CD14-positive monocyte (primary cell): ENCODE measurements at places on chromosomes 4 and X. TPM values are rescaled to one million over a fixed set of nuclear protein-coding genes. Genes with fewer than 3 reads are reported as not detected.

- no peak for DNase-seq
Observed at GRCh38 chrX:113644426-113644825, 803.8 kb upstream of the AMOT start.

DNA sequence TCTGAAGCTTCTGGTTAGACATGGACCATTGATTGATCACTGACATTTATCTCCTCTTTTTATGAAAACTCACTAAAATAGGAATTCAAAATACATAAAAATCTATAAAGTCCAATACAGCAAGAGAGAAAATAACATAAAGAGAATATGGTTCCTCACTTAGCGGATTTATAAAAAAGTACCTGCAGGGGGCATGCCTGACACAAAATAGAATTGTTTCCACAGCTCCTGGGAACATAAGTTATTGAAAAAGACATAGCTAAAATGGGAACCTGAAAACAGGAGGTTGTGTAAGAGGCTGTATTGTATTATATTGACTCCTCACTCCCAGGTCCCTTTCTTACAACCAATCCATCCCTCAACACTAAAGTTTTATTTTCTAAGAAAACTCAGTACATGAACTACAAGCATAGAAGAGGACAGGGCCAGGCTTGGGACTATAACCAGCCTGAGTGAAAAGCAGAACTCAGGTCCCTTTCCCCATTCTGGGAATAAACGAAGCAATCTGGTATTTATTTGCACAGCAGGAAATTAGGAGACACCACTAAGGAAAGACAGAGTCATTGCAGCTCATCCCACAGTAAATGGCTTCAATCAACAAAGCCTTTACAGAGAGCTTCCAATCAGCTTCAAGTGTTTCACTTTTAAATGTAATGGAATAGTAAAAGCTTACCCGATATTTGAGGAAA, 121.1 kb upstream of the NDST4 start:
- DNase-seq, result peak; percentile 6

Gene HDX
- 2.8 TPM for polyA plus RNA-seq

DNA sequence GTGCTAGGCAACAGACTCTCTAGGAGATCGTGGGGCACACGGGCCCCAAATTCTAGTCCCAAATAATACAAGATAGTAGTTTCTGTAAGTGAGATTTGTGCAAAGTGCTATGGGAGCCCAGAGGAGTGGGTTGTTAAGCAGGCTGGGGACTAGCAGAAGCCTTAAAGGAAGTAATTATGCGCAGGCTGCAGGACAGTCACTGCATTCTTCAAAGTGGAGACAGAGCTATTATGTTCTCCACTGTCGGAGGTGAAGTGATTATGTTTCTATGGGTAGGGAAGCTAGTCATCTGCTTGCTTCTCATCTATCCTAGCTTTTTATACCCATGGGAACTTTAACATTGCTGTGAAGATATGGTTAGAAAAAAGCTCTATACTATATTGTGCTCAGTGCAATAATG, 154.2 kb downstream of the CPE start:
- DNase-seq, result no peak

GRCh38 chr4:184613405-184613804, 35.8 kb downstream of the CASP3 start:
- no peak for DNase-seq

DNA sequence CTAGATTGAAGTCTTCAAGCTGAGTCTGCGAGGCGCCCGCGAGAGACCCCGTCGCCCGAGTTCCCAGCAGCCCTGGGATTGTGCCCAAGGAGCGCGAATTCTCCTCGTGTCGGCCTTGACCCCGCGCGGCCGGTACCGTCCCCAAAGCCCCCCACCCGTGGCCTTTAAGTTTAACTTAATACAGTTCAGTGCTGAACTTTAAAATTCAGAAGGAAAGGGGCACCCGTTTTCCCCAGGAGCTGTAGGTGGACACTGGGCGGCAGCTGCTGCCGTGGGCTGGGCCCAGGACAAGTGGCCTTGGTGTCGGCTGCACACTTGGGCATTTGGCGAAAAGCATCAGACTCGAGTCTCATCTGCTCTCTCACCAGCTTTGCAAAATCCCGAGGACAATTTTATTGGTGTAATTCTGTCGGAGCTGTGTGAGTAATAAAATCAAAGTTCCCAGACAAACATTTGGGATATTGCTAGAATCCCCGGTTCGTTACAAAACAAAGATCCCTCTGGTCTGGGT, 634 bp downstream of the CWH43 start:
- no peak for DNase-seq

Gene APELA
- polyA plus RNA-seq, result not detected

Gene ZXDB
- 1.4 TPM for polyA plus RNA-seq

DNA sequence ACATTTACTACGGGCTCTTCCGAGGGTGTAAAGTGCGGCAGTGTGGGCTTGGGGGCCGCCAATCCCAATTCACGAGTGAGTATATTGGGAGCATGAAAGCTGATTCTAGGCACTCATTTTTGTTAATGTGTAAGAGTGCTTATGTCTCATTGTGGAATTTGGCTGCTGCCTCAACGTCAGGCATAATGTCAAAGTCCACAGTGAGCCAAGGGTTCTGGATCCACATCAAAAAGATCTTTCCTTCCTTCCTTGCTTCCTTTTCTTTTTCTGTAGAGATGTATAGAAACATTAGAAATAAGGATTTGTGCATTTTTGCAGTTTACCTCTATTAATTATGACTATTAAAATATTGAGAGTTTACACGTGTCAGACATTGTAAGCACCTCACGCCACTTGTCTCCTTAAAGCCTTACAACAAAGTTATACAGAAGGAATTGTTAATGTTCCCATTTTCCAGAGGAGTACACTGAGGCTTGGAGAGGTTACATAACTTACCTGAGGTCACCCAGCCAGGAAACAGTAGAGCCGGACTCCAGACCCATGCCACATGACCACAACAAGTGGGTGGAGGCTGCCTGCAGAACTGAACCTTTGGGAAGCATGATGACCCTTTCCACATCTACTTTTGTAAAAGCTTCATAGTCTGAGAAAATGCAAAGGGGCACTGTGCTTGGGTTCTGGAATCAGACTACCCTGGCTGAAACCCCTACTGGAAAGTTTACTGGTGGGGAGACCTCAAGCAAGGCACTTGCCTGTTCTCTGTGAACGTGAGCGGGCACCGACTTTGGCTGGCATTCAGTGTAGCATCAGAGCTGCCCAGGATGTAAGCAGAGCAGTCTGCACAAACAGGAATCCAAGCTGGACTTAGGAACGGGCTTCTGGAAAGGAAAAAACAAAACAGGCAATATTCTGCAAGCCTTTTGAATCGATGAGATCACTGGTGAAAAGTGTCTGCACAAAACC, 761 bp downstream of the CLRN2 start:
- no peak for DNase-seq

GRCh38 chr4:143099693-143100092, 85.0 kb upstream of the USP38 start:
- DNase-seq, result no peak

Gene SLC9B1
- polyA plus RNA-seq, result 0.06 and 0.47 TPM in 2 replicates

GRCh38 chr4:147880511-147880910, 148.6 kb downstream of the ARHGAP10 start:
- DNase-seq, result no peak

GRCh38 chr4:33930497-33930896, 2313.8 kb downstream of the ARAP2 start:
- DNase-seq, result no peak

Gene PABPC1L2B
- not detected for polyA plus RNA-seq

DNA sequence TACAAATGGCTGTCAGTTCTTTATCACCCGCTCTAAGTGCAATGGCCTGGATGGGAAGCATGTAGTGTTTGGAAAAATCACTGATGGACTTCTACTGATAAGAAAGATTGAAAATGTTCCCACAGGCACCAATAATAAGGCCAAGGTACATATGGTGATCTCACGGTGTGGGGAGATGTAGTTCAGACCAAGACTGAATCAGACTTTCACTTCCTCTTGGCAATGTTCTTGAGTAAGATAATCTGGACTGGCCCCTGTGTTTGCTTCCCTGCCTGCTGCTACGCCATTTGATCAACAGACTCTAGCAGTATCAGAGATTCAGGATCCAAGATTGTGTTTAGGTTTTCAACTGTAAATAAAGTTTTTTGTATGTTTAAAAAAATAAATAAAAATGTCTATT, 682.2 kb upstream of the AMOT start:
- DNase-seq, result no peak

- no peak for DNase-seq
Observed at GRCh38 chr4:22515888-22516541, at the start of gene ADGRA3. ADGRA3 (minus strand) TSS chr4:22516066; CDS start chr4:22515784, 282 bp downstream.

- DNase-seq, result no peak
Observed at GRCh38 chr4:10371869-10372471, 85.3 kb downstream of the ZNF518B start.
